ENCODE measurements at places on chromosomes 7 and 10.

DNA sequence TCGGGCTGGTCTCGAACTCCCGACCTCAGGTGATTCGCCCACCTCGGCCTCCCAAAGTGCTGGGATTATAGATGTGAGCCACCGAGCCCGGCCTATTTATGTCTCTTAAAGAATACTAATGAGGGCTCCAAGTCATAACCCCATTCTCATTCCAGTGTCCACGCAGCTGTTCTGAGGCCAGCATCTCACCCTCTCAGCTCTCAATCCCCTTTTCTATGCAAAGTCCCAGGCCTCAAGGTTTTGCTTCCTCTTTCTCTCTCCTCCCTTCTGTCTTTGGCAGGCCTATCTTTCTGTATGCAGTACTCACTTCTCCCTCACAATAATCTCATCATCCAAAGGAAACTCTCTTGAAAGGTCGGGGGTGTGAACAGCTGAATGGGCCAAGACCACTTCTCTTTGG, 28.0 kb upstream of the VSIR start:
- no peak for DNase-seq

GRCh38 chr10:8061274-8062211, 7.1 kb downstream of the GATA3 start:
- no peak for DNase-seq

DNA sequence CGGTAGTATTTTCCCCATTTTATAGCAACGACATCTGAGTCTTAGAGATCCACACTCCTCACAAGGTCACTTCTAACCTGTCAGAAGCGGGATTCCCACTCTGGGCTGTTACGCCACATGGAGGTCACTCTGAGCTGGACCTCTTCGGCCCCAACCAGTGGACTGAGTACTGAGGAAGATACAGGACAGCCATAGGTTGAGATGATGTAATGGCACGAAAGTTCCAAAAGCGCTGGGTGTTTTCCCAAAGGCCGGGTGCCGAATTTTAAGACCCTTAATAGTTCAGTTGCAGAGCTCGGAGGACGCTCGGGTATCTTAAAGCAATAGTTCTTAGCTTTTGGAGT, 699 bp downstream of the GHITM start:
- no peak for DNase-seq

- peak; percentile 26 for DNase-seq
Observed at GRCh38 chr10:71582019-71582418, 137.6 kb downstream of the C10orf105 start.

DNA sequence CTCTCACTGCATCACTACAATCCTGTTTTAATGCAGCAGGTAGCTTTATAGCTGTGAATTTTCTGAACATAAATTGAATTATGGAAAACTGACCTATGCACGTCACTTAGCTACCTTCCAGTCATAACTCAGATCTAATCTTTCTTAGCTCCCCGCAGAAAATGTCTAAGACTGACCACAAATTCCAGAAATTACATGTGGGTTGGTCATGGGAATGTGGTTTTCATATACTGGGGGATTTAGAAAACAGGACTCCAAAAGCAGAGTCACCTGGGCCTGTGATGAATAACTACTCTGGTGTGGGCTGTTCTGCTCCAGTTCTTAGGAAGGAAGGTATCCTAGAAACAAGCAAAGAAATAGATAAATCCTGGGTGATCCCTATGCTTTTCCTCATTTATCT, 178.4 kb upstream of the LRRTM3 start:
- DNase-seq, result no peak

GRCh38 chr10:2949948-2950354, 117.4 kb upstream of the PFKP start:
- DNase-seq, result peak; percentile 26

DNA sequence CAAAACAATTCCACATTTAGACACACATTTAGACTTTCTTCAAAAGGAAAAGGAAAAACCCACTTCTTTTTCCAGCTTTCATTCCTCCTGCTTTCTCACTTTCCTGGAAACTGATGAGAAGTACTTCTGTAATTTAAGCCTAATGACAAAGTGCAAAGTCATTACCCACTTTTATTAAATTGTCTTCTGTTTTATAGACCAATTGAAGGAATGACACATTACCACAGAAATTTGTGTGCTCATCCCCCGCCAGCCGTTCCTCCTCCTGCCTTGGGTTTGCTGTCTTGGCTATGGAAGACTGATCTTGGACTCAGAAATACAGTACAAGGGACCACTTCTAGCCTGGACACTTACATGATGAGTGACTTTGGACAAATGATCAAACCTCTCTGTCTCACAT, 717.8 kb downstream of the SORCS3 start:
- DNase-seq, result no peak

GRCh38 chr10:51653025-51653424, 46.4 kb downstream of the CSTF2T start:
- no peak for DNase-seq

DNA sequence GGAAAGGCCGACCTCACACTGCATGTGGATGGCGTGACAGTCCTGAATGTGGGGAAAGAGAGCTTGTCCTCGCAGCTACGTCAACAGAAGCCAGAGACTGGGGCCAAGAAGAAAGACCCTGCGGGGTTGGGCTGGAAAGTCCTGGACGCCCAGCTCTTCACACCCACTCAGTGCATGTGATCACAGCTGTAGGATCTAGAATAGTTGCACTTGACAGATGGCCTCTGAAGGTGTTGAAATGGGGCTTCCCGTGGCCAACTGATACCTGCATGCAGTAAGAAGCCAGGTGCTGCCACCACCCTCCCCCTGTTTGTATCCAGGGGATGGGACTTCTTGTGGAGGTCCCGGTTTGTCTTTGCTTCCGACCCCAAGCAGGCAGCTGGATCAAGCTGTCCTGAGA, 34.1 kb upstream of the OCM2 start:
- no peak for DNase-seq

GRCh38 chr7:76509931-76510877, at the start of gene UPK3B:
TSS of gene UPK3B (plus strand) at chr7:76510552. CDS start at chr7:76510653, 101 bp downstream.
- DNase-seq, result peak; percentile 51

DNA sequence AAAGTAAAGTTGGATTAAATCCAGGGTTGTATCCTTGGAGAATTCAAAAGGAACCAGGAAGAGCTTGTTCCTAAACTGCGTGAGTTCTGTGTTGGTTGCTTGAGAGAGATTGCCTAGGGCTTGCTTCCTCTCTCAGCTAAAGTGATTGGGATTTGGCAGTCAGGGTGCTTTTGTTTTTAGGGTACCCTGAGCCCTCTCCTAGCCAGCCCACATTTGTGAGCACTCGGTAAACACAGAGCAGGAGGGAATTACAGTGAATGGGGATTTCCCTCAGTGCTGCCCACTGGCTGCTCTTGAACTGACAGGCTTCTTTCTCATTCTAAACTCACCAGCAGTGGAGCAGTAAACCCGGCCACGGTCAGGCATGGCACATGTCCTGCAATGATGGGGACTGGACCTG, 146.9 kb downstream of the TPST1 start:
- DNase-seq, result no peak

DNA sequence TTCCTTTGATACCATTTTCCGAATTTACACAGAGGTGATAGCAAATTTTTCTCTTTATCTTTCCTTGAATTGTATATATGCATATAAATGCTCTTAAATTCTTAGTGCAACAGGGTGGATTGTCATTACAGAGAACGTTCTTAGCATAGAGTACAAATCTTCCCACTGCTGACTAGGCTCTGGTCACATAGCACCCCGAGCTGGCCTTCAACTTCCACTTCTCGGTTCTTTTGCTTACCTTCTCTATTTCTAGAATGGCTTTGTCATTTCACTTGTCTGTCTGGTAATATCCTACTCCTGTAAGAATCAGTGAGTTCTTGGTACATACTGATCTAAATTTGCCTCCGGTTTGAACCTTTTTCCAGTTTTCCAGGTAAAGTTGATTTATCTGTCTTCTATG, 13.4 kb downstream of the ADIRF start:
- DNase-seq, result no peak

GRCh38 chr10:129063877-129064276, 403.2 kb upstream of the MGMT start:
- DNase-seq, result no peak

DNA sequence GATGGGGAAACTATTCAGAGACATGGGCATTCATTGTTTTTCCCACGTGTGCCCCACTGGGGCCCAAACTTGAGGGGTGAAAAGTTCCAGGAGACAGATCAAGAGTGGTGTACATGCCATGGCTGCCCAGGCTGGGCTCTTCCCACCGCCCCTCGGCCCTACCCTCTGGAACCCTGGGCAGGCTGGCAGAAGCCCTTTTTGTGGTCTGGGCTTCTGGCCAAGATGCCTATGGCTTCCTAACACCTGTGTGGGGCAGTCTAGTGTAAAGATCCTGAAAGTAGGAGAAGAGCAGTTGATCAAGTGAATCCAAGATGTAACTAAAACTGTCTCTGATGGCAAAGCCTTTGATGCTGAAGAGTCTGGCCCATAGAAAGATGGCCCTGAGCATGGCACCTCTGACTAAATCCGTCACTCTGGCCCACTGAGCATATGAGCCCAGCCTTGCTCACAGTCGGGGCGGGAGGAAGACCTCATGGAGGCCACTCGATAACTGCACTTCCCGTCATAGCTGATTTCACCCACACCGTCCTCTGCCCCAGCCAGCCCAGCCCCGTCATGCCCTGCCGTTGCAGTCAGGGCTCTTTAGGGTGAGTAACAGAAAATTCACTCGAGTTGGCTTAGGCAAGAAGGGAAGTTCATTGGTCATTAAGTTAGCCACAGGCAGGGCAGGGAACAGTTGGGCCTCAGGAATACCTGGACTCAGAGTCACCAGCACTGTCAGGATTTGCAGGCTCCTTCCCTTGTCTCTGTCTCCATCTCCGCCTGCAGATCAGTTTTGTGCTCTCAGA, 37.9 kb upstream of the MTPAP start:
- DNase-seq, result no peak

- DNase-seq, result no peak
Observed at GRCh38 chr7:29289156-29290021, 94.8 kb downstream of the CHN2 start.

GRCh38 chr7:32910195-32910594, 18.6 kb upstream of the KBTBD2 start:
- DNase-seq, result no peak

DNA sequence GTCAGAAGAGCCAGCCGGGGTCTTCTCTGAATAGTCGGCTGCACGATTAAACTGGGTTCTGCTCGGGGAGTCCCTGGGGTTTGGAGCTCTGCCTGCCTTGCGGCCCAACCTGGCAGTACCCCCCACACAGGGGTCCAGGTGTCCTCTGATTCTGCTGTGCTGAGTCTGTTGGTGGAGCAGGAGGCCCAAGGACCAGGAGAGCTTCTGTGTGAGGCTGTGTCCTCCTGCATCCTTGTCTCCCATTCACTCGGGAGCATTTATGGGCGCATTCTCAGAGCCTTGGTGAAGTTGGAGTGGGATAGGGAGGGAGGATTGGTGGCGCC, 14.2 kb downstream of the INPP5A start:
- no peak for DNase-seq

- no peak for DNase-seq
Observed at GRCh38 chr7:376306-377079, 86.5 kb downstream of the FOXL3 start.

GRCh38 chr10:24597961-24598360, 125.7 kb downstream of the ARHGAP21 start:
- no peak for DNase-seq

DNA sequence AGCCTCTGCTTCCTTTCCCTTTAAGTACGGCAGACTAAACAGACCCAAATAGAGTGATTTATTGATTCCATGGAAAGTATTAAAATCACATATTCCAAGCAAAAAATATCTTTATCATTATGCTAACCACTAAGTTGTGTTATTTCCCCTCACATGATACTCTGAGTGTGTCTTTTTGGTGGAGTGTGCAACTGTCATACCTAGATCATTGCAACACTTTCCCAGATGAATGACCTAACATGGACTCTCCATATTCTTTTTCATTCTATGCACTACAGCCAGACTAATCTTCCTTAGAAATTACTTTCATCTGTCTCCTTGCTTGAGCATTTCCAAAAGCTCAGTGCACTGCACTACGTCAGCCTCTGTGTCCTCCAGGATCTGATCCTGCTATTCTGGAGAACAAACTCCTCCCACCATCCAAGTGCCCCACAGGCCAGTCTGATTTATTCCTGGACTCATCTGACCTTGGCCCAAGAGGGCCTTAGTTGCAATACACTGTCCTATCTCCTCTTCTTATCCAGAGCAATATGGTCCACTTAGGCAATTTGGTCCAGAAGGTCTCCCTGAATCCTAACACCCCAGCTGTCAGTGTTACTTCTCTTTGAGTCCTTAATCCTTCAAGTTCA, 263.3 kb upstream of the KLF6 start:
- DNase-seq, result no peak

- no peak for DNase-seq
Observed at GRCh38 chr7:135147341-135147898, 452 bp upstream of the TMEM140 start.

GRCh38 chr10:131618587-131619267, 282.1 kb upstream of the PPP2R2D start:
- no peak for DNase-seq

GRCh38 chr7:67438913-67439505, 442.4 kb downstream of the TYW1 start:
- DNase-seq, result no peak

DNA sequence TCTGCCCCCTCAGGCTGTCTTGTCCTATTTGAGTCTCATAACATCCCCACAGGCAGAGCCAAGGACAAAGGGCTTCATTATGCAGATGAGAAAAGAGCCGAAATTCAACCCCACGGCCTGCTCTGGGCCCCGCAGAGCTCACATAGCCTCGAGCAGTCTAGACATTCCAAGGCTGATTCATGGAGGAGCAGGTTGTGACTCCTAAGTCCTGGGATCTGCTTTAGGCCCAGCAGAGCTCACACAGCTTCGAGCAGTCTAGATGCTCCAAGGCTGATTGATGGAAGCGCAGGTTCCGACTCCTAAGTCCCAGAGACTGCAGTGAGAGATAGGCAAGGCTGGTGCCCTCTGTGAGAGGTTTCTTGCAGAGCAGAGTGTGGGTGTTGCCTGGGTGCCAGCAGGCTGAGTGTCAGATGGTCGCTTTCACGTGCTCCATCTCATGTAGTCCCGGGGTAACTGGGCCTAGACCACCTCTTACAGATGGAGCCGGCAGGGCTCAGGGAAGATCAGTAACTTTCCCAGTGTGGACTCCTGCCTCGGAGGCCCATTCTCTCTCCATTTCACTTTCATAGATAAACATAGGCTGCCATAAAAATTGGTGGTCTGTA, 436.1 kb upstream of the FOXK1 start:
- DNase-seq, result no peak

GRCh38 chr10:107548301-107548700, 383.8 kb upstream of the SORCS1 start:
- no peak for DNase-seq
